Stimulated activated CD8-positive, alpha-beta memory T cell treated with anti-CD3 and anti-CD28 coated beads, Interleukin-7, amount 100 ng/mL, for 24 hours (primary cell): ENCODE measurements at places on chromosomes 16 and 17.

DNA sequence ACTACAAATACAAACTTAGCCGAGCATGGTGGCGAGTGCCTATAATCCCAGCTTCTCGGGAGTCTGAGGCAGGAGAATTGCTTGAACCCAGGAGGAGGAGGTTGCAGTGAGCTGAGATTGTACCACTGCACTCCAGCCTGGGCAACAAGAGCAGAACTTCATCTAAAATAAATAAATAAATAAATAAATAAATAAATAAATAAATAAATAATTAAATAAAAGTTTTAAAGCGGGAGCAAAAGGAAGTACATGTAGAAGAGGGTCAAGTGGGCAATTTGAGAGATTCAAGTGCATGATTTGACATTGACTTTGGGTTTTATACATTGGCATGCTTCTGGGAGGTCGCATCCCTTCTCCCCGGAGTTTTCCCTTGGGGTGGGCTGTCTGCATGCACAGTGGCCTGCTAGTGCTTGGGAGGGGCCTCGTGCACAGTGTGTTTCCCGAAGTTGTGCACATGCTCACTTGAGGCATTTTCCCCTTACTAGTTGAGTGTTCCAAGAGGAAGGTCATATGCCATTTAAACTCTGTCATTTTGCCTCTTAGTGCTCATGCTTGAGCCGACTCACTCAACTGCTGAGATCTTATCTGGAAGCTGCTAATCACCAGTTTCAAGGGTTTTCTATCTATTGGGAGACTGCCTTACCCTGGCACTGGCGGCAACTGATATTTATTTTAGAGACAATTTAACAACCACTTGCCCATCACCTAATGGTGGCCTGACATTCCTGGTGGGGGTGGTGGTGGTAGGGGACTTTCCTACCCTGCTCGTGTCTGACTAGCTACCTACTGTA, 193.2 kb upstream of the MPHOSPH6 start:
- DNase-seq, result no peak

GRCh38 chr17:61561354-61561753, 29.7 kb downstream of the NACA2 start:
- no peak for DNase-seq

GRCh38 chr16:82967424-82967823, 340.7 kb downstream of the CDH13 start:
- DNase-seq, result no peak

DNA sequence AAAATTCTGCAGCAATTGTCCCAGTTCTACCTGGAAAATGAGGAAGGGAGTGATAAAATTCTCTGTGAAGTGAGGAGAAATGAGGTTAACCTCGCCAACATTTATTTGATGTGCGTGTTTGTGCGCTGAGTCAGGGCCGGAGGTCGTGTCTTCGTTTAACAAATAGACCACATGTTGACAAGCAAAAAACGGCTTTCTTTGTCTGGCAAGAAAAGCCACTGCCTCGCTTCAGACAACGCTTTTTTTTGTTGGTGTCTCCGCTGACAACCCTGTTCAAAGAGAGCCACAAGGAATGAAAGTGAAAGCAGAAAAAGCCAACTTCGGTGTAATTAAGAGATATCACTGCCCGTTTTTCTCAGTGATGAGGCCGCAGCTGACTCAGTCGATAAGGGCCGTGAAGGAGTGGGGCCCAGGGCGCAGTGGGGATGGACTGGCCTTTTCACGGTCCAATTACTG, 510.6 kb downstream of the CDH13 start:
- no peak for DNase-seq

GRCh38 chr16:1048442-1049112, 24.0 kb upstream of the SSTR5 start:
- DNase-seq, result no peak

- no peak for DNase-seq
Observed at GRCh38 chr17:17718251-17718650, 37.0 kb downstream of the RAI1 start.

DNA sequence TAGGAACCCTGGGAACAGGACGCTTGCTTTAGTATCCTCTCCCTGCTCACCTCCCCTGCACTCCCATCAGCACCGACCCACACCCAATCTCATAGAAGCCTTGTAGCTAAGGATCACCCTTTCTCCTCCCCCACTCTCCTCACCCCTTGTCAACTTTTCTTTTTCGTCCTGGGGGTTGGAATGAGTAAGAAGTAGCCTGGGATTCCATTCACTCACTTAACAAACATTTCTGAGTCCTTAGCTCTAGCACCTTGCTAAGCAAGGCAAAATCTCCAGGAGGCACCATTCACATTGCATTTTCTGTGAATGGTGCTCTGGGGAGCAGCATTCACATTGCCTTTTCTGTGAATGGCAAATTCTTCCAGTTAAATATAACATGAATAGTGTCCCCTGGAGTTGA, 1.1 kb upstream of the PGAP3 start:
- DNase-seq, result no peak

DNA sequence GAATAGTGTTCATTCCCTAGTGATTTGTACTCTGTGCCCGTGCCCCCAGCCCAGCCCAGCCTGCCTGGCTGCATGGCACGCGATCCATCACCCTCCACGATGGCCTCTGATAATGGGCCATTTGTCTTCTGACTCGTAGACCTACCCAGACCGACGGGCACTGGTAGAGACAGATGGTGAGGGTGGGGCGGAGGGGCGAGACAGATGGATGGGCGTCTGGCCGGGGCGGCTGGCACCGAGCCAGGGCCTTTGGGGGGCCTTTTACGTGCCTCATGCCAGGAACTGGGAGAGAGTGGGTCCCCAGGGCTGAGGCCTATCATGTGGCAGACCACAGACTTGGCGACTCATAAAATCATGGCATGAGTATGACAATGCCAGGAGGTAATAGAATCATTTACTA, 25.4 kb downstream of the CRHR1 start:
- no peak for DNase-seq

DNA sequence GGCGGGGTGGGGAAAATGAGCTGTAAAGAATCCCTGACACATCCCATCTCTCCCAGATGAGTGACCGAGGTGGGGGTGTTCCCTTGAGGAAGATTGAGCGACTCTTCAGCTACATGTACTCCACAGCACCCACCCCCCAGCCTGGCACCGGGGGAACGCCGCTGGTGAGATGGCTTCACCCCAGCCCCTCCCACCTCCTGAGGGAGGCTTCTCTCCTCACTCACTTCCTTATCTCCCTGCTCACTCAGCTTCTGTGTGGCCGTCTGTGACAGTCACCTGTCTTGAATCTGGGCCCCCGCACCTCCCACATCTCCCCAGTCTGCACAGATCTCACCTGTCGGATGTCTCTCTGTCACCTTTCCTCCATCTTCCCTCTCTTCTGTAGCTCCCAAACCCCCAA, 13.4 kb downstream of the PDK2 start:
- DNase-seq, result no peak

DNA sequence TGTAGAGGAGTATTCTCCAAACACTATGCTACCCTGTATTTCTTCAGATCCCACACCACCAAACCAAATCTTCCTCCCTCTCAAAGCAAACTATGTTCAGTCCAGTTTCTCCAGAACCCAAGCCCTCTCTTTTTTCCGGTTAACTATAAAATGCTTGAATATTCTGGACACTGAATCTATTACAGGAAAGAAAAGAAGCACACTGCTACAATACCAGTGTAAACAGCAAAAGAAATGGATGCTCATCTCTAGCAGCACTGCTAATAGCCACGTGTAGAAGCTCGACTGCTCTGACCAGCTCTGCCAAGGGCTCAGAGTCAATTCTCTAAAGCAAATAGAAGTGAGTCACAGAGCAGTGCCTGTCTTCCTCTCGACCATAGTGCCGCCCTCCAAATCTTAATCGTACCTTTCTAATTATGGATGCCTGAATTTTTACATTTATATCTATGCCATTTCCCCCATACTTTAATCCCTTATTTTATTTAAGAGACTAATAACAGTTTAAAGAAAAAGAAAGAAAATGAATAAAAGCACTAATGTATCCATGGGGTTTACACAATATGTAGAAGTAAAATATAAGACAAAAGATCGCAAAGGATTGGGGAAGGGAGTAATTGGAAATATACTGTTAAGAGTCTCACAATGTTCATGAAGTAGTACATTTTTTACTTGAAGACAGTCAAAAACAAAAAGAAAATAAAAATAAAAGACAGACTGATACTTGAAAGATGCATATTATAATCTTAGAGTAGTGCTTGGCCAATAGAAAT, 154.5 kb downstream of the PARN start:
- no peak for DNase-seq

DNA sequence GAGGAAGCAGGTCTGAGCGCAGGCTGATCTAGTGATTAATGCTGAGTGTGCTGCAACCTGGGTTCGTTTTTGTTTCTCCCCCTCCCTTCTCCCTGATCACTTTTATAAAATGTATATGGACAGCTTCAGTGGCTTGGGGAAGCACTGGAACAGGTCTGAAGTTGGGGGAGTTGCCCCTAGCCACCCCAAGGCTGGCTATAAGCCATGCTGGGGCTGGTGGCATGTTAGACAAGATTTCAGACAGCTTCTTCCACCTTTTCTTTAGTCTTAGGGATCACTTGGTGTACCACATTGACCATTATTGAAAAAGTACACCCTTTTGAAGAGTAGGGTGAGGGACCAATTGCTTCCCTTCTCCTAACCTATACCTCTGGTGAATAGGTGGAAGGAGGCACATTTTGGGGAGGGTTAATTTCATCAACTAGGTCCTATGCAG, 3.8 kb upstream of the VAC14 start:
- DNase-seq, result no peak

GRCh38 chr16:25371342-25371741, 113.7 kb upstream of the ZKSCAN2 start:
- DNase-seq, result no peak

- no peak for DNase-seq
Observed at GRCh38 chr16:12084436-12084835, 107.9 kb downstream of the SNX29 start.

- DNase-seq, result no peak
Observed at GRCh38 chr17:309361-309888, 43.2 kb downstream of the RPH3AL start.

GRCh38 chr17:1713878-1714426, 3.8 kb upstream of the TLCD2 start:
- no peak for DNase-seq

DNA sequence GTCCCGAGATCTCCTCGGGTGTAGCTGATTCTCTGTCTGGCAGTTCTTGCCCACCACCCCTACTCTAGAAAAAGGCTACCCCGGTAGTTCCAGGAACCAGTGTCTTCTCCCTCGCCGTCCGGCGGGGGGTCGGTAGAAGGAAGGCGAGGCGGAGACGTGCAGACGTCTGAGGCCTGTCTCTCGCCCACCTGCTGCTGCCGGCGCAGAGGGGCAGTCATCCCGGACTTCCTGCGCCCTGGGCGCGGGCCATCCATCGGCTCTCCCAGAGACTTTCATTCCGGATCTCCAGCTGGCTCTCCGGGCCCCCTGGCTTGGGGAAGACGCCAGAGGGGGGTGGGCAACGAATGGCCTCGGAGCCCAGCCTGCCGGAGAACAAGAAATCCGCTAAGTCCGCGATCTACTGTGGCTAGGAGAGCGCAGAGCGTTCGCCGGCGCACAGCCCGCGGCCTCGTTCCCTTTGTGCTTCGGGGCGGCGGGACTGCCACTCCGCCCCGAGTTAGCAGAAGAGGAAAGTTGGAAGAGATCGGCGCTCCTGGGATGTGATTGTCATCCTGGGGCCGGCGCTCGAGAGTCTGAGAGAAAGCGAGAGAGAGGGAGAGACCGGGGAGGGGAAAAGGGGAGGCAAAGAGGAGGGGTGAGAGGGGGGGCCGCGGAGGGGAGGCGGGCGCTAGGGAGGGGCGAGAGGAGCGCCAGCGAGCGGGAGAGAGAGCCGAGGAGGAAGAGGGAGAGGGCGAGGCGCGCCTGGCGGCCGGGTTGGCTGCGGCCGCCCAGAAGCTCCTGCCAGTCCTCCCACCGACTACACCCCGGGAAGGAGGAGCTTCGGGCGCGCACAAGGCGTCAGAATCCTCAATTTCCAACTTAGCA, at the start of gene IRX5:
TSS of gene IRX5 (plus strand) at position 861 of the 864 bp plus-strand sequence. CDS start 334 bp downstream, outside the sequence.
- DNase-seq, result no peak

GRCh38 chr17:17603895-17604225, 12.4 kb upstream of the PEMT start:
- DNase-seq, result no peak

GRCh38 chr16:52071101-52071500, 475.8 kb downstream of the TOX3 start:
- DNase-seq, result no peak

- DNase-seq, result no peak
Observed at GRCh38 chr17:11637796-11638195, 39.5 kb downstream of the DNAH9 start.

DNA sequence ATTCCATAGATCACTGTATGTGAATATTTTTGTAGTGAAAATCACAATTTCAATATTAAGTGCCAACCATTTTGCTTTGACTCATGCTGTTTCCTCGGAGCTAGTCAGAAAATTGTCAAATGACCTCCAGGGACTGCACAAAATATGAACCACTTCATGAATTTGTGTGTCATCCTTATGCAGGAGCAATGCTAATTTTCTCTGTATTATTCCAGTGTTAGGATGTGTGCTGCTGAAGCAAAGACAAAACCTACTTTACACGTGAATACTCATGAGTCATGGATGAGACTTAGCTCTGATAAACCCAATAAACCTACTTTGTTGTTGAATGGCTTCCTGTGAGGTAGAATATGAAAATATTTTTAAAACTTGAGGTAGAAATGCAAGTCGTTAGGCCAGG, 65.2 kb downstream of the SHCBP1 start:
- no peak for DNase-seq

DNA sequence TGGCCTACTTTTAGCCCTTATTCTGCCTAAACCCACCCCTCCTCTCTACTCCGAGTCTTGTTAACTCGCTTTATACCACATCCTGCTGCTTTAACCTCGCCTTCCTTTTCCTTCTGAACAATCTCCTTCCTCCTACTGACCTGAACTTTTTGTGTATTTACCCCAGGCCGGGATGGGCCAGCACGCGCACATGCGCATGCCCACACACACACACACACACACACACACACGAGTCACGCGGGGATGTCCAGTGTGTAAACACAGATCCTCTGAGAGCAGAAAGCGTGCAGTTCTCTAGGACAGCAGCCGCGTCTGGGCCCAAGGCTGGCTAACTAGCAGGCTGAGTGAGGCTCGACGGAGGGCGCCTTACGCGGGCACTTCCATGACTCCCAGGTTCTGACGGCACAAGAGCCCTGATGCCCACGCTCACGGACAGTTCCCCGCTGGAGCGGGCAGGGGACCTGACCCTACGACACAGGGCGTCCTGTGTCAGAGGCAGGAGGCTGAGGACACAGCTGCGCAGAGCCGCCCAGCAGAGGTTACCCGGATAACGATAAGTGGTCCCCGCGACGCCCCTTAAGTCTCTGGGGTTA, 610 bp downstream of the PIK3R5 start:
- DNase-seq, result no peak
